B cell (primary cell): ENCODE measurements at places on chromosomes 11 and 22. TPM values are rescaled to one million over a fixed set of nuclear protein-coding genes. Genes with fewer than 3 reads are reported as not detected.

Gene NUDT8
- 6.3 and 6.9 TPM in 2 replicates for total RNA-seq

Gene APOBEC3B
- total RNA-seq = 7.9 and 9.8 TPM in 2 replicates

DNA sequence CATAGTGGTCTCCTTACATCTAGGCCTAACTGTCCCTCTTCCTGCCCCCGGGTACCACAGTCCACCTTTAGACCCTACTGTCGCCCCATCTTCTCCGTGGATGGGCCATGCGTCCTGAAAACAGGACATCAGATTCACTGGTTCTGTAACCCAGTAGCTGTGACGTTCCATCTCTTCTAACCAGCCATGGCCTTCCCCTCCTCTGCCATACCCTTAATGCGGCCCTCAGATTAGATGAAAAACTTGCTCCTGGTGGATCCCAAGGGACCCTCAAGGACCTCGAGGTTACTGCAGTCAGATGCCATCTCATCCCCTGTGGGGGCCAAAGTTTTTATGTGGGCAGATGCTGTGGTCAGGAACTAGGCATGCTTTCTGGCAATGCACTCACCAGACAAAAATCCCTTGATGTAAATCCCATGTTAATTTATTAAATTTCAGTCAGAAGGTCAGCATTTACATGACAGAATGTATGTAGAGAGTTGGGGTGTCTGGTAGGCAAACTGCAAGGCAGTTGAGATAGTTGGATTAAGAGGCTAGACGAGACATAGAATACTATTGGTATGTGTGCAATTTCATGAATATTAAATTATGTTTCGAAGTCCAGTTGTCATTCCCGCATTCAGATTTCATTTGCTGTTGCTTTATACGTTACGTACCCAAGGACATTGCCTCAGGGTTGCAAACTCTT is 64.3 kb downstream of the WNT11 start:
- no peak overlapping the region for H3K27ac ChIP-seq
- H3K4me3 ChIP-seq = no peak overlapping the region
- no peaks in the 10 kb centered on the region for H3K4me1 ChIP-seq
- H3K36me3 ChIP-seq = peaks cover 42% of the 10 kb centered on the region
- H3K27me3 ChIP-seq = no peaks in the 10 kb centered on the region
- DNase-seq = no peak

DNA sequence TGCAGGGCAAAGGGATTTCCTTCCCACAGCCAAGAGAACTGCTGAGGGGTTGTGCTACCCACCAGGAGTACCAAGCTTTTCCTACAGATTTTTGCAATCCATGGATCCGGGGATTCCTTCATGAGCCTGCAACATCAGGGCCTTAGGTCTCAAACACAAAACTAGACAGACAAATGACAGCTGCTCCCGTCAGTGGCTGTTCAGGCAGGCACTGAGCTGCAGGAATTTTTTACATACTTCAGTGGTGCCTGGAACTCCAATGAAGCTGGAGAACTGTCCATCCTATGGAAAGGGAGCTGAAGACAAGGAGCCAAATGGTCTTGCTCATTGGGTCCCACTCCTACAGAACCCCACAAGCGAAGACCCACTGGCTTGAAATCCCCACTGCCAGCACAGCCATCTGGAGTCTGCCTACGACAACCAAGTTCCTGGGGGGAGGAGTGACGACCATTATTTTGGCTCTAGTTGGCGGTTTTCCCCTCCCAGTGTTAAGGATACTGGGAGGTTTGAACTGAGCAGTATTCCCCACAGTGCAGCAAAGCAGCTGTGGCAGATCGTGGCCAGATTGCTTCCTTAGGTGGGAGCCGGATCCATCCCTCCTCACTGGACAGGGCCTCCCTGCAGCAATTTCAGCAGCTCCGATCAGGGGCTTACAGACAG is 157.7 kb upstream of the TMEM45B start:
- no peaks in the 10 kb centered on the region for H3K36me3 ChIP-seq
- no peaks in the 10 kb centered on the region for H3K4me1 ChIP-seq
- no peak for DNase-seq
- no peak overlapping the region for H3K27ac ChIP-seq
- no peaks in the 10 kb centered on the region for H3K27me3 ChIP-seq
- no peak overlapping the region for H3K4me3 ChIP-seq

DNA sequence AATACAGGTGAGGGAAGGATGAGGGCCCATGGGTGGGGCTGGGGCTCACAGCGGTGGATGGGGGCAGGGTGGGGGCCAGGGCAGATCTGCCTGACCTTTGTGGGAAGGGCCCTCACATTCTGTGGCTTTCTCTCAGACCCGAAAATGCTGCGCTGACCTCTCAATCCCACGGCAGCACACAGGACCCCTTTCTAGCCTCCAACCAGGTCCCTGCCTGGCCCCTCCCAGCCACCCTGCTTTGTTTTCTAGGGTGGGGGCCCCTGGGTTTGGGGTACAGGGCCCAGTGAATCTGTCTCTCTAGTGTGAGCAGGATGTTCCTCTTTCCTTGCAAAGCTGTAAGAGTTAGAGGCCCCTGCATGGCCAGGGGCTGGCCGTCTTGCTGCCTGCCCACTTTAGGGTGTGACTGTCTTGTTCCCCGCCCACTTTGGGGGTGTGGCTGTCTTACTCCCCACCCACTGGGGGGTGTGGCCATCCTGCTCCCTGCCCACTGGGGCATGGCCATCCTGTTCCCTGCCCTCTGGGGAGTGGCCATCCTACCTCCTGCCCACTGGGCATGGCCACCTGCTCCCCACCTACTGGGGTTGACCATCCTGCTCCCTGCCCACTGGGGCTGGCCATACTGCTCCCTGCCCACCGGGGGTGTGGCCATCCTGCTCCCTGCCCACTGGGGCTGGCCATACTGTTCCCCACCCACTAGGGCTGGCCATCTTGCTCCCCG is 11.5 kb downstream of the PARVG start:
- peaks cover 57% of the 10 kb centered on the region for H3K4me1 ChIP-seq
- H3K36me3 ChIP-seq = no peaks in the 10 kb centered on the region
- H3K4me3 ChIP-seq = no peak overlapping the region
- DNase-seq = peak; percentile 50
- H3K27me3 ChIP-seq = no peaks in the 10 kb centered on the region
- no peak overlapping the region for H3K27ac ChIP-seq

DNA sequence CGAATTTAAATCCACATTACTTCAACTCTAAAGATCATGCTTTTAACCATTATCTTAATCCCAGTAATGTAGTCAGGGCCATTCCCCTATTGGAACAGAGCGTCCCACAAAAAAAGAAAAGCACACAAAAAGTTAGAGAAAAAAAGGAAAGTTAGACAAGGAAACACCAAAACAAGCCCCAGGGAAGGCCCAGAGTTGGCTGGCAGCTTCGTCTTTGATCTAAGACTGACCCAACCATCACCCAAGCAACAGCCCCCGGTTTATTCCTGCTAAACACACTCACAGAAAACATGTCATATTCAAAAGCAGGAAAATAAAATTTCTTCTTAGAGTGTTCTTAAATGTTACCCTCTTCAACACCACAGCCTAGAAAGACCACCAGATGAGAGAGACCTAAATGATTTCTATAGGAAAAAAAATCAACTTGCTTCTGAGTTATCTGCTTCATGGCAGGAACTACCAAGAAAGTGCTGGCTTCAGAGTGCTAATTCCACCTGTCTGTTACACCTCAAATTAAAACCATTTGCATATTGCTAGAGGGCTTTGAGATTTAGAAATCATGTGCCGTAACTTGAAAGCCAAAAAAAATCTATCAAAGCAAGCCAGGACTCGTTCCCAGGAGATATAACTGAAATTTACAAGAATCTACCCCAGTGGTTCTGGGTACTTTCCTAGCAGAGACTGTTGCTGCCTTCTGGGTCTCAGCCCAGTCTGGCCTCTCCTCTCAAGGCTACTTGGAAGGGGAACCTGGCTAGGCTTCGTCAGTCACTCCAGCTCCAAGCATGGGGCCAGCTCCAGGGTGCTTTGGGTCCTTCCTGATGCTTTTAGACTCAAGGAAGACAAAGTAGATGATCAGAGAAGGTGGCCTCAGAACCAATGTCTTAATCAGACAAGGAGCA is 31.2 kb downstream of the POU2AF3 start:
- H3K27ac ChIP-seq = no peak overlapping the region
- no peak for DNase-seq
- H3K4me3 ChIP-seq = no peak overlapping the region
- no peaks in the 10 kb centered on the region for H3K27me3 ChIP-seq

GRCh38 chr11:125173556-125173955 is 9.0 kb downstream of the PKNOX2 start:
- no peaks in the 10 kb centered on the region for H3K4me1 ChIP-seq
- H3K27me3 ChIP-seq = no peaks in the 10 kb centered on the region
- H3K36me3 ChIP-seq = no peaks in the 10 kb centered on the region
- DNase-seq = no peak
